Stimulated activated memory B cell treated with anti-CD40 and anti-IgM and Interleukin-4, amounts not matched to agents 10 μg/mL and 1 μg/mL and 100 μg/mL, for 72 hours (primary cell): ENCODE measurements at places on chromosomes 12 and 14.

GRCh38 chr14:47346849-47347248, 328.6 kb downstream of the MDGA2 start:
- no peak for ATAC-seq

DNA sequence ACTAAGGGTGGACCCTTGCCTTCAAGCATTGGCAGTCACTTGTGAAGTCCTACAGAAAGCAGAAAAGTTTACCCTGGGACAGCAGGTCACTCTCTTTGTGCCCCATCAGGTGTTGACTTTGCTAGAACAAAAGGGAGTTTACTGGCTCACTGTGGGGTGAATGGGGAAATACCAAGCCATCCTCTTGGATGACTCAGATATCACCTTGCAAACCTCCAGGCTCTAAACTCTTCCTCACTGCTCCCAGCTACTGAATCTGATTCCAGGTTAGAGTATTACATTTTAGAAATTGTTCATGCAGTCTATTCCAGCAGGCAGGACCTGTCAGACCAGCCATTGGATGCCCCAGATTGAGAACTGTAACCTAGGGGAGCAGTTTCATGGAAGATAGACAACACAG, 7.3 kb upstream of the EDDM3B start:
- peak; percentile 64 for ATAC-seq

- no peak for ATAC-seq
Measured at GRCh38 chr12:113173081-113173698, 12.1 kb downstream of the DDX54 start.

DNA sequence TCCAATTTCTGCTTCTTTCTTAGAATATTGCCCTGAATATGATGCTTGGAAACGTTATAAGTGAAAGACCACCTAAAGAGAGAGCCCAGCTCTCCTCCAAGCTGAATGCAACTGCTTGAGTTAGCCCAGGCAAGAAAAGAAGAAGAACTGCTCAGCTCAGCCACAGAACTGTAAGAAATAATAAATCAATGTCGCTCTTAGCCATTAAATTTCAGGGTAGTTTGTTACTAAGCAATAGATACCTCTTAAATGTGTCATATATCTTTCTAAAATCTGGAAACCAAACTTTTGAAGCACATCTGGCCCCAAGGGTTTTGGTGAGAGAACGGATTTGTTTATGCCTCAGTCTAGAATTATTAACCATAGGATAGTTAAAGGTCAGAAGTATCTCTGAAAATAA, 50.4 kb downstream of the SLC6A15 start:
- ATAC-seq: no peak

GRCh38 chr14:98868866-98869265, 403.1 kb downstream of the BCL11B start:
- no peak for ATAC-seq

GRCh38 chr12:53752192-53752601, 418 bp upstream of the CISTR start:
- ATAC-seq: no peak

DNA sequence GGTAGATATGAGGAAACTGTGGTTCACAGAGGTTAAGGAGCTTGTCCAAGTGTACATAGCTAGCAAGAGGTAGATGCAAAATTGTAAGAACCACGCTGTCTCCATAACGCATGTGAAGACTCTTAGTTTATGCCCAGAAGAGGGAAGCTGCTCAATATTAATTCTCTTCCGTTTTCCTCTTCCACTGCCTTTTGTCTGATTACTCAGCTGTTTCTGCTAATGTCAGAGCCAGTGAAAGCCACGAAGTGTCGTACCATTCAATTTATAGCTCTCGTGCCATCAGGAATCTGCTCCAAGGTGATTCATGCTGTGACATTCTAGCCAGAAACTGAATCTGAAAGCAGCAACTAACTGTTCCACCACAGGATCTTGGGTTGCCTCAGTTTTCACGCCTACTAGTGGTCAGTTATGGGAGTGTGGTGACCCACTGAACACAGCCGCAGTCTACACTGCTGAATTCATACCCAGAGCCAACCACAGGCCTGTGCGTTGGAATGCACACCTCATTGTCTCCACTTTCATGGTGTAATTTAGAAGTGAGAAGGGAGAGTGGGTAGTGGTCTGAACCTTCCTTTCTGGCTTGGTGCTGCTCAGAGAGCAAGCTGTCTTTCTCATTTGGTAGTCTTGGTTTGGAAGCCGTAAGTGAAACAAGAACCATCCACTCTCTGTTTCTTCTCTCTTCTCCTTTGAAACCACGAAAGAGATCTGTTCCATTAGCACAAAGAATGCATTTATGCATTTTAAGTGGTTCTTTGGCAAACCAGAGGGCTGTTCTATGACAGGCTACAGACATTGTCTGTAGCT, 74.2 kb upstream of the NAP1L1 start:
- ATAC-seq: peak; percentile 97

DNA sequence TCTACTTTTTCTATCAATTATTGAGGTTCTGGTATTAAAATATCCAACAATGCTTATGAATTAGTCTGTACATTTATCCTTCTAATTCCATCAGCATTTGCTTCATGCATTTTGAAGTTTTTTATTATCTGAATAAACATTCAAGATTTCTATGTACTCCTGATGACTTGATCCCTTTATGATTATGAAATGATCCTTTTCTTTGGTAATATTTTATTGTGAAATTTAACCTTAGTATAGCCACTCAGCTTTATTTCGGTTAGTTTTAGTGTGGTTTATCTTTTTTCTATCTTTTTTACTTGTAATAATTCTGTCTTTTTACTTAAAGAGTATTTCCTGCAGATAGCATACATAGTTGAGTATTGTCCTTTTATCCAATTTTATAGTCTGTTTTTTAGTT, 106.6 kb downstream of the SNAPC1 start:
- ATAC-seq: no peak

- peak; percentile 93 for ATAC-seq
Measured at GRCh38 chr14:62081012-62081612, 318.9 kb downstream of the SNAPC1 start.

DNA sequence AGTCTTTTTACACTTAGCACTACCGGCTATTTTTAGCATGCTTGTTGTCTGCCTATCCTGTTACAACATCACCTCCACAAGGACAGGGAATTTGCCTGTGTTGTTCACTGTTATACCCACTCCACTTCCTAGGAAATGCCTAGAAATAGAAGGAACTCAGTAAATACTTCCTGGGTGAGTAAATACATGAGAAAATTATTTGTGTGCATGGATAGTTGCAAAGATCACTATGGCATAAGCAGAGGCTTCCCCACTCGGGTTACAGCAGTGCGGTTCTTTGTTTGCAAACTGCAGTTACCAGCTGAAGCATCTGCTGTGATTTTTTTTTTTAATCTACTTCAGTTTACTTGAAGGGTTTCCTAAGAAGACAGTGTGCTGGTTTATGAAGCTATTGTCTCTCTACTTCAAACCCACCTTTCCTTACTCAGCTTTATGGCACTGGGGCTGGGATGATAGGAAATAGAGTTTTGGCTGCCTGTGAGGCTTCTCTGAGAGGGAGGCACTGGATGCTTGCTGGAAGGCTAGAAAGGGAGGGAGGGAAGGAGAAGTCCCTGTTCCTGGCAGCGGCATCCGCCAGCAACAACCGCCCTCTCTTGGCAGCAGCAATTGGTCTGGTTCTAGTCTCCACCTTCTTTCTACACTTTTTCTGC, 29.0 kb downstream of the PDE6H start:
- no peak for ATAC-seq

GRCh38 chr12:45415393-45415817, 199.5 kb downstream of the ANO6 start:
- peak; percentile 93 for ATAC-seq

DNA sequence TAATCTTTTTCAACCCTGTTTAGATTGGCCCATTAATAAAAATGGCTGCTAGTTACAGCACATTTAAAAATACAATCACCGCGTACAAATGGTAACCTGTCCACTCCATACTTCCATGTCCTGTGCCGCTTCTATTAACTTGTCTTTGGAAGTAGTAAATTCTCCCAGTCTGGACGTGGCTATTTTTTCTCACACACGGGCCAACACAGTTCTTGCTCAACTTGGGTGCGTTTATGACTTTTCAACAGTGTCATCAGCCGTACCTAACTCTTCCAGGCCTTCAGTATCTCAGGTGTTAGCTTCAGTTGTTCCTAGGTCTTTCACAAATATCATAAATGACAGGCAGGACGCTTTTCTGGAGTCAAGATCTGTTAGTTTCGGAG, 475 bp upstream of the PCNX1 start:
- ATAC-seq: no peak

- no peak for ATAC-seq
Measured at GRCh38 chr12:58629376-58629775, 290.9 kb downstream of the LRIG3 start.

DNA sequence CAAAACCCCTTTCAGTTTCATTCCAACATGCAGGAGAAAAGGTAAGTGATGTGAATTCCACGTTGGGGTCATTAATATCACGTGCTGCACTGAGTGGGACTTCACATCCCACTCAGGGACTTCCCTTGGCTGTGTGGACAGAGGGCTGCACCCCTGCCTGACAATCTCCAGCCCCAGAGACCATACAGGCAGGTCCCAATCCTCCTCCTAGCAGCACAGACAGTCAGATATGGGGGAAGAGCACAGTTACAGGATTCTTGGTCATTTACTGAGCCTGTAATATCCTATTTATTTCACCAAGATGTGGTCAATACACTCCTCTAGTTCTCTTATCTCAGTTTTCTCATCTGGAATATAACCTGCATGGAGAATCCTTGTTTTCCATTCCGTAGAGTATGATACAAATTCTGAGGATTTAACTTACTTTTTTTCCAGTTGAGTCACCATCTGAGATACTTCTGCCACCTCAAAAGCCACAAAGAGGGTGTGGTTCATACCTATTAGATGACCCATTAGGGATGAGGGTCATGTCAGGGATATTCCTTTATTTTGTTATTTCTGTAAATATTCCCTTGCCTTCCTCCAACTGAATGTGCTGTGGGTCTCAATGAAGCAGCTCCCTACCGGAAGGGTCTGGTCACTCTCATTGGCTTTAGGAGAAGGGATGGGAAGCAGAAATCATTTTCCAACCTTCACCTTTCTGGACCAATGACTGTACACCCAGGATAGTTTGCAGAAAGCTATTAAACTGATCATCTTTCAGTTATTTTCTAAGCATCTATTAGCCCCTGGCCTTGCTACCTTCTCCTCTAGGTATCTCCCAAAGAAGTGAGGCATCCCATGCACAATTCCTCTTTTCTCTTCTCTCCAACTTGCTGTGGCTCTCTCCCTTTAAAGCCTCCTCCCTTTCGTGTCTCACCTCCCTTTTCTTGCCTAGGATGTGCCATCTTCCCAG, 43.0 kb upstream of the NTF3 start:
- ATAC-seq: no peak

- no peak for ATAC-seq
Measured at GRCh38 chr12:73486256-73486655, 1051.4 kb upstream of the ATXN7L3B start.

GRCh38 chr14:95620659-95621059, 65.6 kb upstream of the TCL1B start:
- ATAC-seq: no peak

DNA sequence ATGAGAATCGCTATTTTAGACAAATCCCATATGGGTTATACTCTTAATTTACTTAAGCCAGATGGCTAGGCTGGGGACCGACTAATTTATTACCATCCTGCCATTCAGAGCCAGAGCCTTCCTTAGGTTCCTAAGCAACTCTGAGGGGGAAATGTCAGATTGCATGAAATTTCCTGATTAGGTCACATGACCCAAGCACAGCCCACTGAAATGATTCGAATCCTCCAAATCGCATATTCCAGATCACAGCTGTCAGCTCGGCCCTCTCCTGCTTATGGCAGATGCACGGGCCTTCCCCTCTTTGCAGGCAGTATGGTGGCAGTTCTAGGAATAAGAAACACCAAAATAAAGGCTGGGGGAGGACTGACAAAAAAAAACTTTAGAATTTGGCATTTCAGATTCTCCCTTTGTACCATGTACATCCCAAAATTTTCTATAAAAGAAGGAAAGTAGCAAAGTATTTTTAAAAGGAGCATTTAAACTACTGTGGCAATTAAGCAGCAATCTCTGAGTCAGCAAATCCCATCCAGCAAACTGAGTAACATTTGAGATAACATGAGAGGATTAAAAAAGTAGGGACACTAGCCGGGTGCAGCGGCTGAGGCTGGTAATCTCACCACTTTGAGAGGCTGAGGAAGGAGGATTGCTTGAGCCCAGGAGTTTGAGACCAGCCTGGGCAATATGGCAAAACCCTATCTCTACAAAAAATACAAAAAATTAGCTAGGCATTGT, 30.5 kb upstream of the NUDT4 start:
- no peak for ATAC-seq

GRCh38 chr12:47870175-47870781, 34.5 kb downstream of the VDR start:
- no peak for ATAC-seq

DNA sequence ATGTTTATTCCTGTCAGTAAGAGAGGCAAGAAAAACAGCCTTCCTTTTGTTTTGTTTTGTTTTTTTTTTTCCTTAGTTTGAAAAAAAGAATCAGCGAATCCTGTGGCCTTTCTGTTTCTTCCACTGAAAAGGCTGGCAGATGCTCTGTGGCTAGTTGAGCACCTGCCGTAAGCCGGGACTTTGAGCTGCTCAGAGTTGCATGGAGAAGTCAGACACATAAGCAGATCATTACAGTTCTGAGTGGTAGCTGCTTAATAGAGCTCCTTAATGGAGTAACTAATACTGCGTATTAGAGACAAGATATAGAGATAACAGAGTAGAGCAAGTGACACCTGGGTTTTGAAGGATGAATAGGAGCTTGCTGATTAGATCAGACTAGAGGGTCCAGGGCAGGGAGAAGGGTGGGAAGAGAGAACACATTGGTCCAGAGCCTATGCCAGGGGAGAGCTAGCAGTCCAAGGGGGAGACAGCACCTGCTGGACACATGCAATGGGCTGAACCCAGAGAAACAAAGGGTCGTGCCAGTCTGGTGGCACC, 129.4 kb downstream of the TSPAN9 start:
- no peak for ATAC-seq
